ENCODE measurements at places on chromosomes 1 and 21.
A peak's percentile ranks its signal among the peaks of the same experiment; 100 is the strongest.

DNA sequence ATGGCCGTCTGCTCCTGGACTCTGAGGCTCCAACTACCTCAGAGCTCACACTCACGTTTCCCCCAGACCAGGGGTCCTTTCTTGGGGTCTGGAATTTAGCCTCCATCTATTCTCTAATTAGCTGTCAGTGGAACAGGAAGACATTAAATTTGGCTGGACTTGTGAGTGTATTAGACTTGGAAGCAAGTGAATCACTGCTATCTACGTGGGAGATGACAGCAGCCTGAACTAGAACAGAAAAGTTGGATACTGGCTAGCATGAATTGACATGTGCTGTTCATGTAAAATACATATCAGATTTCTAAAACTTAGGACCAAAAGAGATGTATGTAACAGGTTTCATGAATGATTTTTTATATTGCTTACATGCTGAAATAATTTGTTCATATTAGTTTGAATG lies 28.0 kb downstream of the TAF5L start:
- no peak for DNase-seq

DNA sequence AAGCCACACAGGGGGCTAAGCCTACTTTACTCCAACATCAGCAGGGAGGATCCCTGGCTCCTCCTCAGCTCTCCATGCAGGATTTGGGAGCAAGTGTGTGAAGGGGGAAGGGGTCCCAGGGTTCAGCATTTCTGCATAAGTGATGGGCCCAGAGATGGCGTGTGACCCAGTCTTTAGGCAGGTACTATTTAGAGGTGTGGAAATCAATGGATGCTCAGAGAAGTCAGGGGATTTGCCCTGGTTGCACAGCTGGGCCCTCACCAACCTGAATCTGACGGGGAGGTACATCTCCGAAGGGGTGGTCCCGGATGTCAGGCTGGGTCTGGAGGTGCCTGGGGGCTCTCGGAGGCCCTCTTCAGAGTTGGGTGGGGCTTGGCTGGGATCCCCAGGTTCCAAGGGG lies 6.9 kb upstream of the TCEA3 start:
- DNase-seq: no peak

DNA sequence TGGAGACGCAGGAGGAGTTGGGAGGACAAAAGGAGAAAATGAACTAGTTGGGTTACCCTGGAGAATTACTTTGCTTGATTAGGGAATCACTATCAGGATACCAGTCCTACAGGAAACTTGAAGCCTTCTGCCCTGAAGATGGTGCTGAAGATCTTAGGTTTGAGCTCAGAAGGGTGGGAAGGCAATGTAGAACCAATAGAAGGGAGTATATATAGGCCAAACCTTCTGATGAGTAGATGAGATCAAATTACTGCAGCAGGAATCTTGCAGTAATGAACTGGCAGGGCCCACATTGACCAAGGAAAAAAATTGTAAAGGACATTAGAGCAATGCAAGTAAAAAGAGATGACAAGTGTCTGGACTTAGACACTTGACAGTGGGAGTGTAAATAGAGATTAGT lies 116.3 kb upstream of the CACYBP start:
- peak; percentile 15 for DNase-seq

DNA sequence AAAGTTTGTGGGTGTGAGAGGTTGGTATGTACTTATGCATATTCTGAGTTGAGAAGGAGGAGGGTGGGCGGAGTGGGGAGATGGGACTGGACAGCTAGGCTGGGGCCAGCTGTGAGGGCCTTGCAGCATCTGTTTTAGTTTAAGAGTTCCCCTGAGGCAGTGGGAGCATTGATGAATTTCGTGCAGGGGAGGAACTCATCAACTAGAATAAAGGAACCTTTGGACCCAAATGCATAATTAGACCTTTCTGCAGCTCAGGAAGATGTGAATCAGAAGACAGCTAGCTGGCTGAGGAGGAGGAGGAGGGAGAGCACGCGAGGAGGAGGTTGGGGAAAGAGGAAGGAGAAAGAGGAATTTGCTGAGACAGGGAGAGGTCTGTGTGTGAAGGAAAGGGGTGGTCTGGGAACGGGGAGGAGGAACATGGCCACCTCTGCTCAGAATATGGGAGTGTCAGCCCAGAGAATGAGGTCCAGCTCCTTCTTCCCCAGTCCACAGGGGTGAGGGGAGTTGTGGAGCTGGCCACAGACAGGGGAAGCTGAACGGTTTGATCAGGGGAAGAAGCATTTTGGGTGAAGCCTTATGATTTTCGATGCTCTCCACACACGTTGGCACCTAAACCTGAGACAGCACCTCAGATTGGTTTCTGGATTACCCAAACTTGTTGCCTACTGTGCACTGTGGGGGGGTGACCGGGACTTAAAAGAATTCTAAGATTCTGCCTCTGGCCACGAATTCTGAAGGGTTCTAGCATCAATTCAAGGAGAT lies 27.7 kb downstream of the MYOG start:
- DNase-seq: no peak

- no peak for DNase-seq
Observed at GRCh38 chr1:224090116-224090515, 23.8 kb upstream of the FBXO28 start.

DNA sequence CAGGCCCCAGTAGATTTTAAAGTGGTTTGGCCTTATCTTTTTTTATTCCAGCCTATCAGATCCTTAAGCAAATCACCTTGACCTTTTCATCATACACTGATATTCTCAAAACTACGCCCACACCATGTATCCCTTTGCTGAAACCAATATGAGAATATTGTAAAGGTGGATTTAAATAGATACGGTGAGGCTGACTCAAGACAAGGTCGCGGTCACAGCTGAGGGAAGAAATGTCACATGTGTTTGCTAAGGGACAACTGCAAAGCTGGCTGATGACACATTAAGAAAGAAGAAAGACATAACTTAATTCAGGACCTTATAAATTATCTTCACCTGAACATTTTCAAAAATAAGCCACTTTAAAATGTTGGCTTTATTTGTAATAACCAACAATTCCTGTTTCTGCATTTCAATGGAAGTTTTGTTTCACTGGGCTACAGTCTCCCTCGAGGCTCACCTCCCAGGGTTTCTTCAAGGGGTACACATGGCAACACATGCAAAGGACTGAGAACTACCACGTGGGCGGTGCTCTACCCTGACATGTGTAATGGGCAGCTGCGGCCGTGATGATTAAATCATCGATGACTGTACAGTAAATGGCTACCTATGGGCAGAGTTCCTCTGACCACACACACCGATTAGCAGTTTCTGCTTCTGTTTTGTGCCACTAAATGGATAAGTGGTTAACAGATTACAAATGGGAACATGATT lies 189.5 kb downstream of the SIPA1L2 start:
- peak; percentile 74 for DNase-seq

DNA sequence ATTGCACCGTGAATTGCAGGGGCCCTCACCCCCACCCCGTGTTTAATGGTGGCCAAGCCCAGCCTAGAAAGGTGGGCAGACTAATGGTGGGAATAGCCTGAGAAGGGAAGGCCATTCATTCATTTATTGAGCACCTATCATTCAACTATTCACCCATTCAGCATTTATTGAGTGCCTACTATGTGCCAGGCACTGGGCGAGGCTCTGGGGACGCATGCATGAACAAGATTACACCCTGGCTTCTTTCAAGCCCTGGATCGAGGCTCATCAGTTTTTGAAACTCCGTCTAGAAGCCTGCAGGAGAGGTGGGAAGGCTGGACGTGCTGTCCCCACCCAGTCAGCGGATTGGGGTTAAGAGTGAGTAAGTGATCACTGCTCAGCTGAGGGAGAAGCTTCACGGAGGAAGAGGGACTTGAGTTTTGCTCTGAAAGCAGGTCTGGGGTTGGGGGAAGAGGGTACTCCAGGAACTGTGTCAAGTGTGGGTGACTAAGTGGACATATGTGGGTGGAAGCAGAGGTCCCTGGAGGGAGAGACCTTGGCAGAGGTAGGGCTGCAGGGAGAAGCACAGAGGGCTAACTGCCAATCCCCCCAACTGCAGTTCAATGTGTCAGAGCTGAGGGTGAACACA lies 35.6 kb downstream of the MEF2D start:
- no peak for DNase-seq

GRCh38 chr1:215819114-215819513 lies 252.0 kb downstream of the KCTD3 start:
- DNase-seq: no peak

DNA sequence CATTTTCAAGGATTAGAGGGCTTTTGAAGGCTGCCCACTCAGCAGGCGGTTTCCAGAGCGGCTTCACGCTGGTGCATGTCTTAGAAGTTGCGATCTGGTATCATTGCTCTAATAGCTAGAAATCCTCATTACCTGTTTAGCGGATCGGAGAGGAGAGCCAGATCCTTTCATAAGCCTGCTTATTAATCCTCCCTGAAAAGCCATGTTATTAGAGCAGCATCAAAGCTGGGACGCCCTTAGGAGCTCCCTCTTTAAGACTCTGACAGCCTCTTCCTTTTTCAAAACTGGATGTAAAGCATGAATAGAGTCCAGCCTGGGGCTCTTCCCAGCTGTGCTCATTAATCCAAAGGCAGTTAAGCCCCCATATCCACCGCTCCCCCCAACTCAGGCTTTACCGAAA lies 13.9 kb upstream of the CTSE start:
- no peak for DNase-seq

DNA sequence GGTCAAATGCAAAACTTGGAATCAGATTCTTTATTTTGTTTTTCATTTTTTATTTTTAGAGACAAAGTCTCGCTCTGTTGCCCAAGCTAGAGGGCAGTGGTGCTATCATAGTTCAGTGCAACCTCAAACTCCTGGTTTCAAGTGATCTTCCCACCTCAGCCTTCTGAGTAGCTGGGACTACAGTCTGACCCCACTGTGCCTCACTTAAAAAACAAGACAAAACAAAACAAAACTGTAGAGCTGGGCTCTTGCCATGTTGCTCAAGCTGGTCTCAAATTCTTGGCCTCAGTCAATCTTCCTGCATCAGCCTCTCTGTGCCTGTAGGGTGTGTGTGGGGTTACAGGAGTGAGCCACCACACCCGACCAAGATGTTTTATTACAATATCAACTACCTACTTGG lies 396.0 kb upstream of the USP24 start:
- no peak for DNase-seq

GRCh38 chr1:245898581-245898980 lies 608.5 kb downstream of the SMYD3 start:
- no peak for DNase-seq

- DNase-seq: no peak
Observed at GRCh38 chr1:75518686-75519085, 92.2 kb downstream of the SLC44A5 start.

DNA sequence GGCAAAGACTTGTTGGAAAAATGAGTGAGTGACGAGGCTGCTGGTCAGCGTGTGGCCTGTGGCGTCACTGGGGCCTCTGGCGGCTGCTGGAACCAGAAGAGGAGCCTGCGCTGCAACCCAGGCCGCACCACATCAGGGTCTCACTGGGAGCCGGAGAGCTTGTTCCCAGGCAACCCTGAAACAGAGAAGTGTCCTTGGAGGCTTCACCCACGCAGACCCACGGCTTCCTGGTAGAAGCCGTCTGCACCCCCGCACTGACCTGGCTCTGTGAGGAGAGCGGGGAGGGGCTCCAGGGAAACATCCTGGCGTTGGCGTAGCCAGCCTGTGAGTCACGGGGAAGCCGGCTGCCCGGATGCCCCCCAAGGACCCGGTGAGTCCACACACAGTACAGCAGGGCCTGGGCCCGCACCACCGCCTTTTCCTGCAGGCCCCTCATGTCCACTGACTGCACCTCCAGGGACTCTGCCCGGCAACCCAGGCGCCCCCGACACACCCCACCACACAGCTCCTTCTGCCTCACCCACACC lies 57.4 kb downstream of the COL6A1 start:
- peak; percentile 98 for DNase-seq

- no peak for DNase-seq
Observed at GRCh38 chr1:28950449-28950848, 36.1 kb downstream of the EPB41 start.

GRCh38 chr1:198287916-198288315 lies 131.1 kb downstream of the NEK7 start:
- no peak for DNase-seq

Data from Daoy (cell line).